Jurkat, Clone E6-1 (cell line): ENCODE measurements at places on chromosomes 6 and 20.

DNA sequence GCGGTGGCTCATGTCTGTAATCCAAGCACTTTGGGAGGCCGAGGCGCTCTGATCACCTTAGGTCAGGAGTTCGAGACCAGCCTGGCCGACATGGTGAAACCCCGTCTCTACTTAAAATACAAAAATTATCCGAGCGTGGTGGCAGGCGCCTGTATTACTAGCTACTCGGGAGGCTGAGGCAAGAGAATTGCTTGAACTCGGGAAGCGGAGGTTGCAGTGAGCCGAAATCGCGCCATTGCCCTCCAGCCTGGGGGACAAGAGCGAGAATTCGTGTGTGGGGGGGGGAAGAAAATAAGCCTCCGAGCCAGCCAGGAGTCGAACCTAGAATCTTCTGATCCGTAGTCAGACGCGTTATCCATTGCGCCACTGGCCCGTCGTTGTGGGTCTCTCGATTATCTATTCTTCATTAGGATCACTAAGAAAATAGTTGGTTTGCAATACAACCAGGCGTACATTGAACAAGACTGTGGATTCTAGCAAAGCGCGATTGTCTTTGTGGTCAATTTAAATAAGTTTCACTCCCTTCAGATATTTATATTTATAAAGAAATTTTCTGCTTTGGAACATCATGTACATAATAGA, 33.9 kb upstream of the PRSS16 start:
- DNase-seq, result no peak

- DNase-seq, result no peak
Observed at GRCh38 chr6:146381486-146381885, 162.1 kb upstream of the RAB32 start.

DNA sequence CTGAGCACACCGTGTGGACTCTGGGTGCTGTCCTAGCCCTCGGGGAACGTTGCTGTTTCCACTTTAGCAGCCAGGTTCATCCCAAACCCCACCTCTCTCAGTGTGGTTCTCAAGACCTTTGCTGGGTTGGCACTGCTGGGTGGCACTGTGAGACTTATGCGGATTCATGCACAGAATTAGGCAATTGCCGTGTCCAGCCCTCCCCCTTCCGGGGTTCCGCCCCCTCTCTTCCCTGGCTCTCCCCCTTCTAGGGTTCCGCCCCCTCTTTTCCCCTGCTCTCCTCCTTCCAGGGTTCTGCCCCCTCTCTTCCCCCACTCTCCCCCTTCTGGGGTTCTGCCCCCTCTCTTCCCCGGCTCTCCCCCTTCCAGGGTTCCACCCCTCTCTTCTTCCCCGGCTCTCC, 39.8 kb upstream of the SLCO4A1 start:
- DNase-seq, result no peak

DNA sequence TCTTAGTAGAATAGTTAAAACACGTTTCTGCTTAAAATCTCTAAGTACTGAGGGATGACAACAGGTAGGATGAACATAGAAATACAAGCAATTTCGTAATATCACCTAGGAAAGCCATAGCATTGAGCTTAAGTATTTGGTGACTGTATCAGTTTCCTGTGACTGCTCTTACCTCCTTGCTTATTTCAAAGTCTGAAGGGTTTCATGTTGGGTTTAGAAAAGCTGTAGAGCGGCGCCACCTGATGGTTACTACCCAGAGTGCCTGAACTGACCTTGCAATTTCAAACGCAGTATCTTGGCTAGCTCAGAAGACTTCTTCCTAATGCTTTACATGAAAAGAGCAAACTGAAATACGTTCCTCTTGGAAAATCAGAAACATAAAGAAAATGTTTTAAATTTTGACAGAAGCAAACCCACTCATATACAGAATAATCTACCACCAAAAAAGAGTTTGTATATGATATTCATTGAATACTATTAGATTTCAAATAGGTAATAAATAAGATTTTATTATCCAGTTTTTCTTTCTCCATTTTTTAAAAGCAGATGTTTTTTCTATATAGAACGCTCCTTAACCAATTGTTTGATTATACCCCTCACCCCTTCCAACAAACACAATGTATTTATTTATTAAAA, 82.3 kb upstream of the RIPOR2 start:
- DNase-seq, result peak; percentile 72

- no peak for DNase-seq
Observed at GRCh38 chr20:61664556-61665320, 400.9 kb downstream of the TAF4 start.

- no peak for DNase-seq
Observed at GRCh38 chr20:8005033-8005432, 14.5 kb downstream of the TMX4 start.

GRCh38 chr20:15854911-15855310, 718.3 kb downstream of the KIF16B start:
- DNase-seq, result no peak

- DNase-seq, result no peak
Observed at GRCh38 chr6:92847988-92848387, 571.4 kb downstream of the EPHA7 start.

GRCh38 chr6:2259002-2259494, 13.6 kb upstream of the GMDS start:
- DNase-seq, result no peak

- DNase-seq, result no peak
Observed at GRCh38 chr6:23174781-23175361, 605.5 kb downstream of the HDGFL1 start.

GRCh38 chr20:364905-365794, 15.4 kb upstream of the TRIB3 start:
- no peak for DNase-seq

GRCh38 chr6:151009576-151009975, 144.1 kb downstream of the MTHFD1L start:
- no peak for DNase-seq

- no peak for DNase-seq
Observed at GRCh38 chr6:106746652-106747051, 117.3 kb downstream of the QRSL1 start.

GRCh38 chr6:27834384-27834783, 77.8 kb downstream of the OR2B2 start:
- DNase-seq, result no peak

GRCh38 chr6:41937861-41938574, 3.6 kb downstream of the CCND3 start:
- DNase-seq, result peak; percentile 92

DNA sequence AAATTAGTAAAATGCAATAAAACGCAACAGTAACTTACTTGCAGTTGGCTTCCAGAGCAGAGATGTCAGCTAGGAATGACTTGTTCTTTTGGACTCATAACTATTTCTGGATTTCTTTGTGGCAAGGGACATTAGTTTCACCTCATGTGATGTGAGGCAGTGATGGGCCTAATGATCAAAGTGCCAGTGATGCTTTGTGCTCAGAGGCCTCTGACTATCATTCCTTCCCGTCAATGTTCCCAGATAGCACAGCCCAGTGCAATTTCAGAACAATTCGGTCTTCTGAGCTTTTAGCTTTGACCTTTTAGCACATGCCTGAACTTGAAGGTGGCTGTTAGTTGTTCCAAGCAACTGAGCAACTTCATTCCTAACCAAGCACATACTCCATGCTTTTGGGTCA, 596.8 kb downstream of the TFAP2B start:
- no peak for DNase-seq

DNA sequence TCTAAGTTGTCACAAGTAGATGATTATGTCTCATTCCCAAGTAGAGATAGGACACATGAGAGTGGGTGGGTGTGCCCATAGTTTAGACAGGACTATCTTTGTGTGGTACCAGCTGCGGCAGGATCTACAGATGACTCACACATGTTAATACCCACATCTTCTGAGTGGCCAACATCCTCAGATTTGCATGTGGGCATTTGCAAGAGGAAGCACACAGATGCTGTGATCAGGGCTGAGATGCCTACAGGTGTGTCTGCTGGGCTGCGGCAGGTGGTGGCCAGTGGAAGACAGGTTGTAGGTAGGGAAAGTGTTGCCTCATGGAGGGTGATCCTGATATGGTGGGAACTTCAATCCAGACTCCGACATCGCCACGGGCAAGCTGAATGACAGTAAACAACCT, 50.8 kb downstream of the UTRN start:
- no peak for DNase-seq

DNA sequence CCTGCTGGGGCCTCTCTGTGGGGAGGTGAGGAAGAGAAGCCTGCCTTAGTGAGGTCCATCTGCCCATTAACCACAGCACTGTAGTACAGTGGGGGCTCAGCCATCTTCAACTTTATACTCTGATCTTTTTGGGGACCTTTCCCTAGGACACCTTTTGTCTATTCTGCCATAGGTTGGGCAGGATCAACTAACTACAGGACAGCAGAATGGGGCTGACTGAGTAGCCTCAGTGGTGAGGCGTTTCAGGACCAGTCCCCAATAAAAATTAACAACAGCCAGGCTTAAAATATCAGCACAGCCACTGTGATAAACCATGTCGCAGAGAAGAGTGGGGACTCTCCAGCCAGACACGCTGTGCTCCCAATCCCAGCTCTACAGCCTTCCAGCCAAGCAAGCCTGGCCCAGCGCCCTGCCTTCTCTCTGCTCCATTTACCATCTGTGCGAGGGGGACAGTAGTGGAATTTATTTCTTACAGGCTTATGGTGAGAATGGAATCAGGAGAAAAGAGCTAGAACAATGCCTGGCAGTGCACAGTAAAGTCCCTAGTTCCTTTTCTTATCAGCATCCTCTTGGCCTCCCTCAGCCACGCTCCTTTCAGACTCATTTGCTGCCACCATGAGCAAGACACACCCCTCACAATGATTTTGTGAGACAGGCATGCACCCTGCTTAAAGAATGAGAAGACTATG, 75.5 kb downstream of the SLC22A23 start:
- DNase-seq, result no peak

GRCh38 chr6:104638841-104639290, 220.9 kb downstream of the HACE1 start:
- no peak for DNase-seq

DNA sequence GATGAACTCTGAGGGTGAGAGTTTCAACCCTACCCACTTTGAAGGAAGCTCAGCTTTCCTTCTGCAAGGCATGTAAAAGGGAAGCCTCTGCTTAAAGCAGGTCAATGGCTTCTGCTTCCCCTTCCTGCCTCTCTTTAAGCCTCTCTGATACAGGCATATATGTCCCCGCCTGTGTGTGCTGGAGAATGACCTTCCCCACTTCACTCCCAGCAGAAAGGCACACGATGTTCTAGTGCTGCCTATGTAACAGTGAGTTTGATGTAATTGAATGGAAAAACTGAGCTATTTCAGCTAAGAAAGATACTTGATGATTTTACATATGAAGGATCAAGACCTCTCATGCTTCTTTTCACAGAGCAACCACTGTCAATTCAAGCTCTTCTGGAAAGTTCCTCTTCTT, 632.2 kb downstream of the HACE1 start:
- no peak for DNase-seq

- DNase-seq, result peak; percentile 39
Observed at GRCh38 chr6:151847064-151847463, 39.6 kb downstream of the ESR1 start.

GRCh38 chr6:22716721-22717120, 147.4 kb downstream of the HDGFL1 start:
- no peak for DNase-seq

- DNase-seq, result no peak
Observed at GRCh38 chr20:8133851-8134451, 1.9 kb downstream of the PLCB1 start.

DNA sequence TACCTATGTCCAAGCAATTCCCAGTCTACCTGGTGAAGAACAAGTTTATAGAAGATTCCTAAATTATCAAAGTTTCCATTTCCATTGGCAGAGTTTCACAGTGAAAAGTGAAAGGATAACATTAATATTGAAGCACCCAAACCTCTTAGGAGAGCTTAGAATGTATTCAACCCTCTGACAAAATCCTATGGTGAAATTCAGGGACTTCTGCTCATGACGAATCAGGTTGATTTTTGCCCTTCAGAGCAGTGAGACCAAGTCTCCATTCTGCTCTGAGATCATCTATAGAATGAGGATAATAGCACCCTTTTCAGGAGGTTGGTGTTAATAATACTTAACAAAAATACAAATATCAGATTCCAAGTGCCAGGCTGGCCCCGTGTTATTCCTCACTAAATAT, 15.5 kb downstream of the SERPINB1 start:
- no peak for DNase-seq

GRCh38 chr6:19934996-19935591, 97.9 kb downstream of the ID4 start:
- no peak for DNase-seq

DNA sequence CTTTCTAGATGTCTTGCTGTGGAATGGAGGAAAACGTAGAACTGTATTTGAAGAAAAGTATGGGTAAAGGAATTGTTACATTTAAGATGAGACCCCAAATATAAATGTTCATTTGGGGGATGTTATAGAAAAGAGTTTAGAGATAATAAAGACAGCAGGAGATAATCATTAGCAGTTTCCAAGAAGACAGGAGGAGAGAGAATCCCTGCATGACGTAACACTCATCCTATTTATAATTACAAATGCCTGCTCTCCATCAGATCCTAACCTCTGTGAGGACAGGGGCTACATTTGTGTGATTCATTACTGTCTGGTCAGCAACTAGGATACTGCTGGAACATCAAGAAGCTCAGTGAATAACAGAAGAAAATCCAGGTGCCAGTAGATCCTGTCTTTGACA, 133.0 kb upstream of the HDDC2 start:
- no peak for DNase-seq

- DNase-seq, result no peak
Observed at GRCh38 chr6:94956910-94957309, 620.4 kb upstream of the MANEA start.

DNA sequence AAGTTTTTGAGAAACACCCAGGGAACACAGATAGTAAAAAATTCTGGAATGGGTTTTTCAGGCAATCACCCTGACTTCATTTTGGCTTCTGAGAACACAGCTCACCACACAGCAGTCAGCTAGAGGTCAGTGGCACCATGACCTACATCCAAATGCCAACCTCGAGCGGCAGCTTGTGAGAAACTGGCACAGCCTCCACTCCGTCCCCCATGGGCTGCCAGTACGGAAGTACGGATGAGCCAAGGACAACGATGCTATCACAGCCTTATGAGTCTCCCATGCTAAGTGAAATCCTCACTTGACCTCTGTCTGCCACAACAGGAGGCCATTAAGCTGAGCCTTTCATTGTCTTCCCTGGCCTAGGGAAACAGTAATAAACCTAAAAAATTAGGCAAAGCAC, 32.0 kb downstream of the KIF16B start:
- DNase-seq, result no peak

DNA sequence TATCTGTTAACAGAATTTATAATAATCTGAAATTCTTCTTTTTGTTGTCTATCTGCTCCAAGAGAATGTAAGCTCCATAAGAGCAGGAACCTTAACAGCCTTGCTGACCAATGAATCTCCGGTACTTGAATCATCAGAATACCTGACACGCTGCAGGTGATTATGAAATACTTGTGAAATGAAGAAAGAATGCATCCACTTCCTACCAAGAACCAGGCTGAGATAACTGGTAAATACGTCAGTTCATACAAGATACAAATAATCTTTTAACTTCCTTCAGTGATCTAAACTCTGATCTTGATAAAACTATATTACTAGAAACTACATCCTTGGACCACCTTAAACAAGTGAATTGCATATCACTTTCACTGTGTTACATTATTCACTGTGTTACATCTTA, 116.2 kb downstream of the MAP3K5 start:
- no peak for DNase-seq

- DNase-seq, result no peak
Observed at GRCh38 chr6:65570340-65570739, 136.7 kb downstream of the EYS start.

GRCh38 chr6:135876058-135876457, 24.6 kb downstream of the PDE7B start:
- DNase-seq, result no peak

GRCh38 chr6:19320111-19320581, 517.0 kb upstream of the ID4 start:
- DNase-seq, result no peak

GRCh38 chr6:131096786-131097185, 33.7 kb upstream of the EPB41L2 start:
- no peak for DNase-seq

- peak; percentile 29 for DNase-seq
Observed at GRCh38 chr20:37095108-37095598, 644 bp downstream of the RBL1 start.
